ENCODE measurements at places on chromosomes 2 and 18. TPM values are rescaled to one million over a fixed set of nuclear protein-coding genes. Genes with fewer than 3 reads are reported as not detected.

GRCh38 chr2:46701152-46701551 is 214.5 kb downstream of the MCFD2 start:
- H3K27me3 ChIP-seq, result no peaks in the 10 kb centered on the region
- no peak overlapping the region for H3K4me3 ChIP-seq
- peak overlapping the region; percentile 77 for H3K27ac ChIP-seq
- H3K36me3 ChIP-seq, result peaks cover 41% of the 10 kb centered on the region
- H3K4me1 ChIP-seq, result peaks cover 18% of the 10 kb centered on the region
- DNase-seq, result peak; percentile 47

The COBLL1 gene
- total RNA-seq, result 28.4 TPM

GRCh38 chr2:237060534-237061312 is 25.0 kb upstream of the COPS8 start:
- DNase-seq, result peak; percentile 53
- H3K27ac ChIP-seq, result no peak overlapping the region
- H3K27me3 ChIP-seq, result peaks cover 25% of the 10 kb centered on the region
- H3K4me1 ChIP-seq, result peaks cover 20% of the 10 kb centered on the region
- no peak overlapping the region for H3K4me3 ChIP-seq
- no peaks in the 10 kb centered on the region for H3K36me3 ChIP-seq

GRCh38 chr2:199057936-199058335 is 399.8 kb downstream of the SATB2 start:
- H3K36me3 ChIP-seq, result no peaks in the 10 kb centered on the region
- no peak overlapping the region for H3K27ac ChIP-seq
- no peak for DNase-seq
- no peaks in the 10 kb centered on the region for H3K4me1 ChIP-seq

- H3K27me3 ChIP-seq, result no peaks in the 10 kb centered on the region
- H3K4me3 ChIP-seq, result no peak overlapping the region
- DNase-seq, result no peak
- peaks cover 10% of the 10 kb centered on the region for H3K36me3 ChIP-seq
Measured at GRCh38 chr18:58787536-58788149, 77.0 kb upstream of the ZNF532 start.

The CYP27C1 gene
- total RNA-seq, result 0.11 TPM

The TDRD15 gene
- total RNA-seq, result not detected

- H3K4me3 ChIP-seq, result no peak overlapping the region
- DNase-seq, result peak; percentile 25
- peaks cover 18% of the 10 kb centered on the region for H3K27me3 ChIP-seq
- H3K27ac ChIP-seq, result no peak overlapping the region
Measured at GRCh38 chr18:57943723-57944122, 100.3 kb upstream of the NEDD4L start.

DNA sequence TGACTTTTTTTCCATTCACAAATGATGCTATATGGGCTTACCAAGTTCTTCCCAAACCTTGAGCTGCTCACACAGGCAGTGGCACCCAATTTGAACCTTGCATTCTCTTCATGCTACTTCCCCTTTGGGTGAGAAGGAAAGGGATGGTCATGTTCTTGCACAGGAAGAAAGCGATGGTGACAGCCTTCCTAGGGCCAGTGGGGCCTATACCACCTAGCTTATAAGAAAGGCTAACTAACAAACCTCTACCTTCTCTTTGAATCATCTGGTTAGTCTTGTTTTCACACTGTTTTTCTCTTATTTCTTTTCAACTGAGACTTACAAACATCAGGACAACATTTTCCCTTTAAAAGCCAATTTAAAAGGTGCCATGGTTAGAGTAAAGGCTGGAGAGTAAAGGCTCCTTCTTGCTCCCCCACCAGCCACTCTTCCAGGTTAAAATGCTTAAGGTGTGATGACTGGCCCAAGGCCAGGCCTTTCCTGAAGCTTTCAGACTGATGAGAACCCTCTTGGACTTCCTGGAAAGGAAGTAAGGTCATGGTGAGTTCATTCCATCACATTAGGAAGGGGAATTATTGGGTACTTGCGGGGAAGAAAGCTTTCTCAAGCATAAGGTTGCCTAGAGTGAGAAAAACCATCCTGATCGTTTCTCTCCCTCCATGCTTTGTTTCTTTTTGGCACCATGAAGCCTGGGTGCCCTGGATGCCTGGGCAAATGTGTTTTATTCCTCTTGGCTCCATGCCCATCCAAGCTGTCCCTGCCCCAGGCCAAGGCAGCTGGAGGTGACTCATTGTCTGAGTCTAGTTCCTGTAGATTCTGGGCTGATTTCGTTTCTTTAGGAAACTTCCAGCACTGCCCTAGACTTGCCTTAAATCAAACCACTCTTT is 41.4 kb upstream of the ITGB6 start:
- peaks cover 39% of the 10 kb centered on the region for H3K4me1 ChIP-seq
- DNase-seq, result peak; percentile 65
- H3K4me3 ChIP-seq, result peak overlapping the region; percentile 50

GRCh38 chr2:49251766-49252165 is 97.5 kb upstream of the FSHR start:
- no peak for DNase-seq
- H3K4me1 ChIP-seq, result peaks cover 5% of the 10 kb centered on the region
- H3K36me3 ChIP-seq, result no peaks in the 10 kb centered on the region
- no peaks in the 10 kb centered on the region for H3K27me3 ChIP-seq

GRCh38 chr18:55264108-55264507 is 304.8 kb upstream of the CCDC68 start:
- H3K27me3 ChIP-seq, result no peaks in the 10 kb centered on the region
- H3K4me1 ChIP-seq, result peaks cover 51% of the 10 kb centered on the region
- peaks cover 47% of the 10 kb centered on the region for H3K36me3 ChIP-seq
- DNase-seq, result no peak
- no peak overlapping the region for H3K4me3 ChIP-seq

DNA sequence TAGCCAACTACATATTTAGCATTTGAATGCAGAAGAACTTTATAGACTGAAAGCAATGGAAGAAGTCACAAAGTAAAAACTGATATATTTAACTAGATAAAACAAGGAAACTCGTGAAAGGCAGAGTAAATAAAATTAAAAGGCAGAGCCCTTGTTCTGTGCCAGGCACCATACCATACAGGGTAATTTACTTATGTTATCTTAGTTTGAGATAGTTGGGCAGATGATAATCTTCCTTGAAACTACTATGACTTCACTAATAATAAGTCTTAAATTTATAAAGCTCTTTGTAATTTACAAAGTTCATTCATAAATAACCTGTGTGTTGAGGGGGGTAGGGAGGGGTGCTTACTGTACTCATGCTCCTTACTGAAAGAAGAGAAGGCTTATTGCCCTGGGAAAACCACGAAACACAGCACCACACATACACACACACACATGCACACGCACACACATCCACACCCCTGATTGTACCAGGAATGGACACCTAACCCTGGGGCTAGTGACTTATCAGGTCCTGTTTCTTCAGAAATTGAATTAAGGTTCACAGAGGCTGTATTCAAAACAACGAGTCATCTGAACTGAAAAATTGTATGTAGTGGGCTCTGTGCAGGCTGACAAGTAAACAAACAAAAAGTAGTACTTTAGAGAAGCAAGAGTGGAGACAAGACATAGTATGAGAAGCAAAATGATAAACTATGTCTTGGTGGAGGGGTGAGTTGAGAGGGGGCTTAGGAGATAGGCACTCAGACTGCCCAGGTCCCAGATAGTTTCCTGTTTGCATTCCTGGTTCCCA is 38.1 kb downstream of the AGFG1 start:
- H3K4me1 ChIP-seq, result peaks cover 90% of the 10 kb centered on the region
- peak; percentile 65 for DNase-seq
- H3K27ac ChIP-seq, result peak overlapping the region; percentile 37
- peaks cover 9% of the 10 kb centered on the region for H3K36me3 ChIP-seq
- no peak overlapping the region for H3K4me3 ChIP-seq

The LOXHD1 gene
- not detected for total RNA-seq
